ENCODE measurements at places on chromosomes 7 and 10.

GRCh38 chr7:100595188-100595587 lies 7.0 kb upstream of the PCOLCE start:
- no peak for DNase-seq

DNA sequence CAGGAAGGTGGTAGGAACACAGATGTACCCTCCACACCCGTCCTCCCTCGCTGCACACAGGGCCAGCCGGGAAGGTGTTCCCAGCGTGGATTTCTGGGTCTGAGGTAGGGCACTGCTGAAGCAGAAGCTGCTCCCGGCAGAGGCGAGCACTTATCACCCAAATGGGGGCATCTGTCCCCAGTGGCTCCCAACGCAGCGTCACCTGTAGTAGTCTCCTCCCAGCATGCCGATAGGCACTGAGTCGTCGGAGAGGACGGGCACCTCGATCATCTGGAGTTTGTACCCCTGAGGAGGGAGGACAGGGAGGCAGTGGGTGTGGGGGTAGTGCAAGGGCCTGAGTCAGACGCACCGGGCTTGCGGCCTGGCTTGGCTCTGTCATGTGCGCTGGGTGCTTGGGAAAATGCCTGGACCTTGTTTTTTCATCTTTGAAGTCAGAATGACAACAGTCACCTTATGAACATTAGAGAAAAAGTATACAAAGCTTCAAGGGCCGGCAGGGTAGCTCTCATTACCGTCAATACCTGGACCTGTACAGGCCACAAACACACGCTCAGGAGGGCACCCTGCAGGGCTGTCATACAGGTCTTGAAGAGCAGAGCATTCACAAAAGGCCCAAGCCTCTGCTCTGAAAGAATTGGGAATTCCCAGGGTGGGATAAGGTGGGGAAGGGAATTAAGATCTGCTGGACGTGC lies 3.1 kb upstream of the PYROXD2 start:
- no peak for DNase-seq

- DNase-seq = no peak
These were observed 109.5 kb upstream of the GJD4 start for GRCh38 chr10:35495521-35496119.

DNA sequence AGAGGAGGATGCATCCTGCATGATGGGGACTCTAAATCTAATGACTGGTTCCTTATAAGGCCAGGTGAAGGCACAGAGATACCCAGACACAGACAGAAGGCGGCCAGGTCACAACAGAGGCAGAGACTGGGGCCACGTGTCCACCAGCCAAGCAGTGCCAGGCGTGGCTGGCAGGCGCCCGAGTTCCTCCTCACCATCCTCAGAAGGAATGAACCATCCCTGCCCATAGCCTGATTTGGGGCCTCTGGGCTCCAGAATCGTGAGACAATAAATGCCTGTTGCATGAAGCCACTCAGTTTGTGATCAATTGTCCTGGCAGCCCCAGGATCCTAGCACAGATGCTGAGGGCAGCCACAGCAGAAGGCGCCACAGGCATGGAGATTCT lies 69.0 kb upstream of the TNRC18 start:
- no peak for DNase-seq

DNA sequence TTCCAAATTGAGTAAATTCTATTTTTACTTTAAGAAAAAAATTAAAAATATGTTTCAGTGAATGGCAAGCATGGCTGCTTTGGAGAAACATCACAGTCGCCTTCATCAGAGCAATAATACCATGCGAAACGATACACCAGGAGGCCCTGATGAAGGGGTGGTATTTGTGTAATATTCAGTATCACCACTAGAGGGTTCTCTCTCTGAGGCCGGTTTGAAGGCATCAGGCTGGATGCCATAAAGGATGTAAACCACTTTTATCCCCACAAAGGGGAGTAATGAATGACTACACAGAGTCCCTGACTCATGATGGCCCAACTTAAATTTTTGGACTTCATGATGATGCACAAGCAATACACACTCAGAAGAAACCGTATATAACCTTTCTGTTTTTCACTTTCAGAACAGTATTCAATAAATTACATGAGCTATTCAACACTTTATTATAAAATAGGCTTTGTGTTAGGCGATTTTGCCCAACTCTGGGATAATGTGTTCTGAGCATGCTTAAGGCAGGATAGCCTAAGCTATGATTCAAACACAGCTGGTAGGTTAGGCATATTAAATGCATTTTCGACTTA lies 95.5 kb downstream of the PPP1R17 start:
- DNase-seq = no peak

DNA sequence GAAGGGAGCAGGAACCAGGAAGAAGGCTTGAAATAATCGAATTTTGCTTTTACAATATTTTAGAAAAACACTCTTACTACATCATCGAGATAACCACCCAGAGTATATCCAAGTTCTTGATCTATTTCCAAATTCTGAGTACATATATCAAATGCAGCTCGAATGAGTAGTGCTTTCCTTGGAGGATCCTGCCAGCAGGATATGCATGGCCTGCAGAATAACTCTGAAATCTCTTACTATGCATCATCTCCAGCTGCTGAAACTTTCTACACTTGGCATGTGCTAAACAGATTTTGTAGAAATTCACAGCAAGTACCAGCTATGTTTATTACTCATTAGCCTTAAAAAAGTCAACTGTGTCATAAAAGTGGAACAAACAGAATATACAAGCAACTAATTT lies 44.0 kb upstream of the ANK3 start:
- DNase-seq = no peak

All from stimulated activated CD8-positive, alpha-beta memory T cell treated with anti-CD3 and anti-CD28 coated beads, Interleukin-7, amount 100 ng/mL, for 48 hours (primary cell).